ENCODE measurements at places on chromosomes 16 and 17. TPM values are rescaled to one million over a fixed set of nuclear protein-coding genes. Genes with fewer than 3 reads are reported as not detected.

DNA sequence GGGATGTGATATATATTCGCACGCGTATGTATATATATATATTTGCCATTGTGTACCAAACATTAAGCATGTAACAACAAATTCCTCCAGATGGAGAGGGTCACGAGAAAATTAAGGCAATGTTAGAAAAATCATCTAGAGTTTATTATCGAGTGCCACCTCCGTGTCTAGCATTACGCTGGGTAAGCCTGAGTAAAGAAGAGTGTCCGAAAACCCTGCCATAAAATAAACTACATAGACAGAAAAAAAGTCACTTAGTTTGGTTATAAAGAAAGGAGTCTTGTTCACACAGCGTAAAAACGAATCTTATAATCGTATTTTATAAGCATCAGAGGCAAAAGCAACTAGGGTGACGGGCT lies 644 bp upstream of the RHOT1 start:
- no peak for DNase-seq

CACNA1H gene
- total RNA-seq = 2.6 TPM

DPEP2 gene
- total RNA-seq = 1.5 TPM

- DNase-seq = peak; percentile 33
Measured at GRCh38 chr16:69724414-69724873, 1.9 kb downstream of the NQO1 start.

DNA sequence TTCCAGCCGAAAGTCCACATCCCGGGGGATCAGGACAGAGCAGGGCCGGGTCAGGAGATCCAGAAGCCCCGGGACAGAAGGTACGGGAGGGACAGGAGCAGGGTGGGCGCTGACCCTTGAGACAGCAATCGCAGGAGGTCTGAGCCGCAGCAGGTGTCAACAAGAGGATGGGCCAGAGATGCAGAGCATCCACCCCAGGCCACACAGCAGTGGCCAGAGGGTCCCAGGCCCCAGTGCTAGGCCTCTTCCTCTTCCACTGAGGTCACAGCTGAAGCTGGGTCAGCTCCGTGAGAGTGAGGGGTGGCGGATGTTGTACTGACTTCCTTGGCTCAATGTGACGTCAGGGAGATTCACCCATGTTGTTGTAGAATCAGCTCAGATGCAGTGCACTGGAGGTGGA lies 8.7 kb upstream of the RNF213 start:
- no peak for DNase-seq

GRCh38 chr16:70749681-70750601 lies 51.0 kb downstream of the VAC14 start:
- no peak for DNase-seq

FOXN1 gene
- not detected for total RNA-seq

DNA sequence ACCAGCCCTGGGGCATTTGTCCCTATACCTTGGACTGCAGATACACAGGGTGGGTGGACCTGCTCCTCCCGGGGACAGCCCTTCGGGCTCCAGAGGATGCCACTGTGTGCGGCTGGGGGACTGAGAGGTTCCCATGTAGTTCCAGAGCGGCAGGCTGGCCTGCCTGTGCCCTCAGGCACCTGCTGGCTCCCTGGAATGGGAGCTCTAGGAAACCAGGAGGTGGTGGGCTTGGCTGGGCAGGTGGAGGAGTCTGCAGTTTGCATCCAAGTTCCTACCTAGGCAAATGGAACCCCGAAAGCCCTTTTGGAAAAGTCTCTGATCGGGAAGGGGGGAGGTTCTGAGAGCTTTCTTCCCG lies 982 bp downstream of the DBNDD1 start:
- no peak for DNase-seq

- DNase-seq = no peak
Measured at GRCh38 chr17:52451294-52451861, 292.9 kb upstream of the CA10 start.
